Astrocyte (in vitro differentiated cells and primary cell): ENCODE measurements at places on chromosomes 5 and 9. TPM values are rescaled to one million over a fixed set of nuclear protein-coding genes. Genes with fewer than 3 reads are reported as not detected.

Gene PLEKHG4B
- total RNA-seq, result 6.1 and 8.1 TPM in 2 replicates

Gene FAXDC2
- 3.6 and 3.7 TPM in 2 replicates for total RNA-seq

GRCh38 chr5:84816746-84817547 lies 432.3 kb upstream of the EDIL3 start:
- no peaks in the 10 kb centered on the region for H3K4me1 ChIP-seq
- peak; percentile 3 for DNase-seq
- no peaks in the 10 kb centered on the region for H3K36me3 ChIP-seq
- no peaks in the 10 kb centered on the region for H3K27me3 ChIP-seq

DNA sequence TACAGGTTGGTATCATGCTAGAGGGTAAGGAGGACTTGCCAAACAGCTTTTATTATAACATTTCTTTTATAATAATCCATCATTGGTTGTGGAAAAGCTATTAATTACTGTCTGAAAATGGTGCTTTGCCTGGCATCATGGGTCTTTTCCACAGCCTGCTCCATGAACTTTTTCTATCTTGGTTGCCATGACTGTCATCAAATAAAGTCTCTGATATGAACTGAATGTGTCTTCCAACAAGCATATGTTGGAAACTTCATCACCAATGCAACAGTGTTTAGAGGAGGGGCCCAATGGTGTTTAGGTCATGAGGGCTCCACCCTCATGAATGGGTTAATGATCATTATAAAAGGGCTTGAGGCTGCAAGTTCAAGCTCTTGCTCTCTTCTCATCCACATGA lies 81.0 kb downstream of the FREM1 start:
- no peak for DNase-seq
- H3K4me3 ChIP-seq, result no peak overlapping the region

DNA sequence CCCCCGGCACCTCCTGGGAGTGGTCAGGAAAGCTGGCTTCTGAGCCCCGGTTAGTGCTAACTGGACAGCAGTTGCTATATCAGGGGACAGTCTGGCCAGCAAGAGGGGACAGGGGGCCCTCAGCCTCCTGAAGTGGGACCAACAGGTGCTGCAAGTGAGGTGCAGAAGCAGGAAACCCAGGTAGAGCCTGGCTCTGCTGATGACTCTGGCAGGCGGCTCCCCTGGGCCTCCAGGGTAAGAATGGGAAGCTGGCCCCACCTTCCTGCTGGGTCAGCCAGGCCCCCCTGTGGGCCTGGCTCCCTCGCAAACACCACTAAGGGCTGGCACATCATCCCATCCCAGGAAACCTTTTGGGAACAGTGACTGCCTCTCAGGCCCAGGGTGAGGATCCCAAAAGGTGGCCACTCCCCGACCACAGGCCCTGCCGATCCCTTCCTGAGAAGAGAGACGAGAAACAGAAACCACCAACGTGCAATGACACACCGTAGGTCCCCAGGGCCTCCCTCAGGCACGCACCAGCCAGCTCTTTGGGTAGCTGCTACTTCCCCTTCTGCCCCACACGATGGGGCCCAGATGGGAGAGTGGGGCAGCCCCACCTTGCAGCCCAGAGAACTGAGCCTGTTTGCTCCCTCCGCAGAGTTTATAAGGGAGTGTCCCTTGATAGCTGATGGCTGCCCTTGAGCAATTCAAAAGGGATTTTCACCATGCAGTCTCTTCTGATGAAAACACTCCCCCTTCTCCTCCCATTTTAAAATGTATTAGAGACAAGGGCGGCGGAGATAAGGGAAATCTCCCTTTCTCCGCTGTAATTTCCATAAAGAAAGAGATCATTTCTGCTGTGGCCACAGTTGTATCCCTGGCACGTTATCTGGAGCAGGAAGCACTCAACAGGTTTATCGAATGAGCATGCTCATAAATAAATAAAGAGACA lies 76.8 kb downstream of the STK10 start:
- peaks cover 5% of the 10 kb centered on the region for H3K36me3 ChIP-seq
- peaks cover 54% of the 10 kb centered on the region for H3K4me1 ChIP-seq
- H3K27me3 ChIP-seq, result no peaks in the 10 kb centered on the region
- peak; percentile 52 for DNase-seq
- peak overlapping the region; percentile 71 for H3K27ac ChIP-seq
- H3K4me3 ChIP-seq, result no peak overlapping the region

DNA sequence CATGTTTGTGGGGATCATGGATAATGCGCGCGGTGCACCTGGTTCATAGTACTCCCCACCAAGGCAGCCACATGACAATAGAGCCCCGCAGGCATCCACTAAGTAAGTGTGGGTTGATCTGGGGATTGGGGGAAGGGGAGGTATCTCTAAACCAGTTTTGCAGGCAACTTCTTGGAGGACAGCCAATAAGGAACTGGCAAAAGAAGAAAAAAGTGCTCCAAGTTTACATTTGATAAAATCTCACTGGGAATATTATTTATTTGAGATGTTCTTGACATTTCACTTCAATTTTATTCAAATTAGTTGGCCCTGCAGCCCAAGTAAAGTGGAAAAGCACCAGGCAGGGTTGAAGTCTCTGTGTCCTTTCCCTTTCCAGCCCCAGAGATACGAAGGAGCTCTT lies 8.5 kb downstream of the FBP1 start:
- H3K4me3 ChIP-seq, result no peak overlapping the region
- H3K4me1 ChIP-seq, result no peaks in the 10 kb centered on the region
- no peak for DNase-seq
- peaks cover 12% of the 10 kb centered on the region for H3K27me3 ChIP-seq

DNA sequence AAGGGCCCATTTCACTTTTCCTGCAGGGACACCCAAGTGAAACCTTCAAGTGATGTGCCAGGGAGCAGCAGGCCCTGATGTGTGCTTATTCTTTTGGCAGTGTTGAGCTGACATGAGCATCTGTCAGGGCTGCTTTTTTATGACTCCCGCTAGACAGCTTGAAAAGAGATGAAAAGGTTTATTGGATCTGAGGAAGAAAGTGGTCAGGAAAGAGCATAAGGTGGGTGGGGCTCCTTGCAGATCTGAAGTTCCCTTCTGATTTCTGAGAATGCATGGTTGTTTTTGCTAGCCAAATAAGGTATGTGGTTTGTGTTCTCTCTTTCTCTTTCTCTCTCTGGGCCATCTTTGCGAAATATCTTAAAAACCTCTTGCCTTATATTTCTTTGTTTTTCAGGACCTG lies 316.1 kb downstream of the DMRT2 start:
- H3K27ac ChIP-seq, result no peak overlapping the region
- no peak for DNase-seq
- H3K27me3 ChIP-seq, result no peaks in the 10 kb centered on the region
- no peaks in the 10 kb centered on the region for H3K4me1 ChIP-seq
- no peaks in the 10 kb centered on the region for H3K36me3 ChIP-seq

- H3K4me1 ChIP-seq, result no peaks in the 10 kb centered on the region
- no peaks in the 10 kb centered on the region for H3K27me3 ChIP-seq
- H3K27ac ChIP-seq, result no peak overlapping the region
- H3K36me3 ChIP-seq, result no peaks in the 10 kb centered on the region
- H3K4me3 ChIP-seq, result no peak overlapping the region
Observed at GRCh38 chr5:99032234-99033013, 103.6 kb upstream of the CHD1 start.
